ENCODE measurements at places on chromosomes 3 and 15.

GRCh38 chr15:45523166-45523460 is 558 bp upstream of the SLC30A4 start:
- DNase-seq, result no peak

DNA sequence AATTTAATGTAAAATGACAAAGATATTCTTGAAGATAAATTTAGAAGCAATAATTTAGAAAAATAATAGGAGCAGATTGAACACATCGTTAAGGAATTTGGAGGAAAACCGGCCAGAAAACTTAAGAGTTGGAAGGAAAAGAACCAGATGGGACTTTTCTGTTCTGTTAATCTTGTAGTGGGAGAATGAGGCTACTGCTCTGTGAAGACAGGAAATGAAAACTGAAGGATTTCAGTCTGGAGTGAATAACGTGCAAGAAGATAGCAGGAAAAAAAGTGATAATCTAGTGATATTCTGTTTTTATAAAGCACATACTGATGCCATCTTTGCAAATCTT is 74.2 kb downstream of the DPPA2 start:
- no peak for DNase-seq

GRCh38 chr3:169894110-169894509 is 17.3 kb upstream of the SAMD7 start:
- DNase-seq, result no peak

DNA sequence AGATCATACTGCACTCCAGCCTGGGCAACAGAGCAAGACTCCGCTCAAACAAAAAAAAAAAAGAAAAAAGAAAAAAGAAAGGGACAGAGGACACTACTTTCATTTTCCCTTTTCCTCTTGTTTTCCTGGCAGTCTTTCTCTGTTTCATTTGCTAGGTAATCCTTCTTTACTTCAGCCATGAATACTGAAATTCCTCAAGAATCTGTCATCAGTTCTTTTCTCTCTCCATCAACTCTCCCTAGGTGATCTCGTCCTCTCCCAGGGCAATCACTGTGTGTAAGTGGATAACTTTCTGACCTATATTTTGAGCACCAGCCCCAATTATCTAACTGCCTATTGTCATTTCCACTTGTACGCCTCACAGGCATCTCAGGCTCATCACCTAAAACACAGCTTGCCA is 51.5 kb downstream of the TTC23 start:
- no peak for DNase-seq

GRCh38 chr15:42602501-42602900 is 27.1 kb downstream of the STARD9 start:
- no peak for DNase-seq

DNA sequence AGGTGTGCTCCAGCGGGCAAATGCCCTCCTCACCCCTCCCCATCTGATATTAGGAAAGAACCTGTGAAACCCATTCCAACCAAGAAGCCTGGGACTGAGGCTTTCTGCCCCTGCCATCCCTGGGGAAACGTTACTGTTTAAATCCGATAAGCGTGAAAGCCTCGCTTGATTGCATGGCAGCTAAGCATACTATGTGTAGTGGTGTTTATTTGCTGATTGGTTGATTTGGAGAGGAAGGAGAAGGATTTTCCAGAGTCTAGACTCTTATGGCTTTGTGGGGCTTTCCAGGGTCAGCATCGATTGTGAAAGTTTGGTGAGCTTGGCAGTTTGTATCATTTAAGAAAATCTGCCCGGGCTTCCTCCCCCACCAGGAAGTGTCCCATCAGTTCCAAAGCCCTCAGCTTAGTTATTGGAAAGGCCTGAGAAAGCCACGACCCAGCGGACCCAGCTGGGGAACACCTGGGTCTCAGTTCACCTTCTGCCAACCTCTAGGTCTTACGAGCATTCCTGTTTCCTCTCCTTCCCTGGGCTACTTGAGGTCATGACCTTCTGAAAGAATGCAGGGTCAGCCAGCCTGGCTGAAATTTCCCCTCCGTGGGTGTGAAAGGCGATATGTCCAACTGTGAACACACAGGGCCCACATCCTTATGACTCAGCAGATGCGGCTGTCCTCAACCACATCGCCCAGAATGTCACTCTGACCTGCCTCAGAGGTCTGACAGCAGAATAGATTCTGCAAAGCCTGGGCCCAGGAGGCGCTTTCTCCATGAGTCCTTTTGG is 62.8 kb upstream of the HERC1 start:
- DNase-seq, result no peak

DNA sequence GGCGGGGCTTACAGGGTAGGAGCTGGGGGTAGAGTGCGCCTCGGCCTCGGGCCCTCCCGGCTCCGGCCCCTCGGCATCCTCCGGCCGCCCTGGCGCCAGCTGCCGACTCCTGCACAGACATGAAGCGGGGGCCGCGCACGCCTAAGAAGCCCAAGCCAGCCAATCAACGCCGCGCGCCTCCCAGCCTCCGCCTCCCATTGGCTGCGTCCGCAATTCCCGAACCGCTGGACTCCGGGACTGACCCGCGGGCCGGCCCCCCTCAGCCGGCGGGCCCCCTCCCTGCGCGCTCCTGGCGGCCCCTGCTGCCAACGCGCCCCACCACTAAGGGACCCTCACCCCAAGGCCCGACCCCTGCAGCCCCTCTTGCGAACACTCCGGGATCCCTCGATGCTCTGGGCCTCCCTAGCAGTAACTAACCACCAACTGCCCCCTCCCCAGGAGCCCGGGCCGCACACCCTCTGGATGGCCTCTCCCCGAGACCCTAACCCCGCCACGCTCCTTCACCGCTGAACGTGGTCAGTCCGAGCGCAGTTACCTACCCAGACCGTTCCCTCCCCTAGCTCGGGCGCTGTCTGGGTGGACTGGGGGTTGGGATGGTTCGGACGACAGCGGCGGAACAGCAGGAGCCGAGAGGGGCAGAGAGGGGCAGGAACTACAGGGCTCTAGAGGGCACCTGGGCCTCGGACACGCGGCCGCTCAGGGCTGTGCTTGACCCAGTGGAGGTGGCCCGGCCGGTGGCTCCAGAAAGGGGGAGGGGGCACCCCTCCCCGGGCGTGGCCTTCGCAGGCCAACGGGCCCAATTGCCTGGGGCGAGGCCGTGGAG is 5.0 kb downstream of the GATA2 start:
- no peak for DNase-seq

DNA sequence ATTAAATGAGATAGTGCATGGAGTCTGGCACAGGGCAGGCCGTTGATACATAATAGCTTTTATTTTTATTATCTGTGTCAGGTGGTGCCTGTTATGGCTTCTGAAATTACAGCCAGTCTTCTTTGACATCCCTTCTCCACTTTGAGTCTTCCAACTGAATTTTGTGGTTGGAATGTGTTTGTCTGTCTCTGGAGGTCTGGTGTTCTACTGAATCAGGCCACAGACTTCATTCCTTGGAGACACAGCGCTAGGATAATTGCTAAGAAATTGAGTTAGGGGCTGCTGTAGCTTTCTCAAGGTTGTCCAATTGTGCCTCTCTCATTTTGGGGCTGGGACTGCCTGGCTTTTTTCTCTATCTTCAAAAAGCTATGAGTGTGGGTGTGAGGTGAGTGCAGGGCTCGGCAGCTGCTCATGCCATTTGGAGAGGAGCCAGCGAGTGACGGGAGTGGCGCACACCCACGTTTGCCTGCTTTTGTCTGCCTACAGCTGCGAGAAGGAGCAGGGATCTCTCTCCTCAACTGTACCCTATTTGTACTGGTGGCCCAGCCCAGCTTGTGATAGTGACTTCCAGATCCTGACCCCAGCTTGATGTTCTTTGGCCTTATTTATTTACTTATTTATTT is 49.8 kb upstream of the SYN2 start:
- no peak for DNase-seq

DNA sequence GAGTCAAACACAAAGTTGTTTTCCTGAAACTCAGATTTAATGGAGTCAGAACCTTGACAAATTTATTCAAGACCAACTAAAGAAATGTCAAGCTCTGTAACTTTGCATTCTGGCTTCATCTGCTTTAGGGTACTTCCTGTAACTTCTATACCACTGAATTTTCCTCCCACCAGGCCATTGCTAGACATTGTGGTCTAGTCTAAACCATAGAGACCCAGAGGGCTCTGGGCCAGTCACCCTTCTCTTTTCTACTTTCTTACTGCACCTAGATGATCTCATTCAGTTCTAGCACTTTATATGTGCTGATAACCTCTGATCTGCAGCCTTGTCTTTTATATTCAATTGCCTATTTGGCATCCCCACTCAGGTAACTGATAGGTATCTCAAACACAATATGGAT is 2.8 kb upstream of the OR5K1 start:
- no peak for DNase-seq

DNA sequence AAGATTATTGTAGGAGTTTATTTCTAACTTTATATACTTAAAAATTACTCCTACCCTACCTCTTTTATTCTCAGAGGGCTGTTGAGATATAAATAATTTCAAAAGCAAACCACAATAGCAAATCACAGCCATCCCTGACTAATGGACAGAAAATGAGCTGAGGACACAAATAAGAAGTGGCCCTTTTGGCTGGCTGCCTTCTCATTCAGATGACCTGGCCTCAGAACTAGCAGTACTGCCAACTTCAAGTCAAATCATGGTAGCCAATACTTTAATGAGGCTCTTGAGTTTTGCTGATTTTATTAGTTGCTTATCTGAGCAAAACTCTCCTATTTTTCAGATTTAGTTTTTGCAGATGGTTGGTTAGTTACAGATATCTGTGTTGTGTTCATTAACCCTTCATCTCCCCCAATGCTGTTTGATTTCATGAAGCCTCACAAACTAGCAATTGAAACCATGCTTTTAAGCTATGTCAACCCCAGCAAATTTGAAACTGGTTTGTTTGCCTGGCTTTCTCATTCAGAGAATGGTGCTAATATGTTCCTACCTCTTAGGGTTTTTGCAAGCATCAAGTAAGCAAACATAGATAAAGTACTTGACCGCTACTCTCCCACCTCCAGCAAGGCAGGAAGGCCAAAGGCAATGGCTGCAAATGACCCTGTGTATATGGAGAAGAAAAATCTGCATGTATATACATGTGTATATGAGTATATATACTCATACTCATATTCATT is 73.4 kb upstream of the HACD2 start:
- no peak for DNase-seq

DNA sequence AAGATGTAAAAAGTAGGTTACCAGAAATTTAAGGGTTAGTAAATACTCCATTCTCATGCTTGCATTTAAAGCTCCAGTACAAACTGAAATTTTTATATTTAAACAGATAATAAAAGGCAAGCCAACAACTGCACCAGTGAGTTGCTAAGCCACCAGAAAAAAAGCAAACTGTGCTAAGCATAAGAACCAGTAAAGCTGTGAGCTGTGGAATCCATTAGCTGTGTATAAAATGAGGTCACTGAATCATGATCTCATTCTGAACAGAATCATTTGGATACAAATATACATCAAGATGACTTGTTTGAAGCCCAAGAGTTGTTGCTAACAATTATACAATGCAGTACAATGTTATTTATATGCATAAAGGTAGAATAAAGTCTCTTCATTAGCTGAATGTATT is 1312.2 kb downstream of the SI start:
- DNase-seq, result no peak

DNA sequence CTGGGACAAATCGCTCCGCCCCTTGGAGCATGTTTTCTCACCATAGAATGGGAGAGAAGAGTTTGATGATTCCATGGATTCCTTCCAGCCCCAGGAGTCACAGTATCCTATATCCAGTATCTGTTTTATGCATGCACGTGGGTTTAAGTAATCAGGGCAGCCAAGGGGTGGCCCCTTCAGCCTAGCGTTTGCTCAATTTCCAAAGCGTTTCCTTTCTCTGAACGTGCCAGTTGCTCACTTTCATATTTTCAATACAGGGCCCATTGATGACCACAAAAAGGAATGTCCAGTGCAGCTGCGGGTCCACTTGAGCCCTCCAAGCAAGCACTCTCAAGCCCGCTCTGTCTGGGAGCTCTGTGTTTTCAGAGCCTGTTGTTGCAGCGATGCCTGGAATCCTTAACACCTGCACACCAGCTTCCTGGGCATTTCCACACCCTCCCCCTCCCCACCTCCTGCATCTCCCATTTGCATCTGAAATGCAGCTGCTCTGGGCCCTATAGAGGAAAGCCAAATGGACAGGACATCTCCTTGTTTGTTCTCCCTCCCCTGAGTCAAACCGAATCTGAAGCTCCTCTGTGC is 164.3 kb upstream of the LPP start:
- peak; percentile 73 for DNase-seq

GRCh38 chr15:43105077-43105736 is 631 bp downstream of the UBR1 start:
- DNase-seq, result no peak

DNA sequence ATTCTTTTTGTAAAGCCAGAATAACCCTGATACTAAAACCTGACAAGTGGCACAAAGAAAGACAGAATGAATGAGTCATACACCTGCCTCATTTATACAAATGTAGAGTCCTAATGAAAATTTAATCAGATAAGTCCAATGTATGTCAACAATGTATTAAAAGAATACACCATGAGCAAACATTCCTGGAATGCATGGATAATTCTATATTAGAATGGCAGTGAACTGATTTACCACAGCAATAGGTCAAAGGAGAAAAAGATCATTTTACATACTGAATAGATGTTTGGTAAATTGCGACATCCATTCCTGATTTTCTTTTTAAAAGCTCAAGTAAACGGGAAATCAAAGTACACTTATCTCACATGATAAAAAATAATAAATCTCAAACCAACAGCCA is 11.2 kb upstream of the LOXL1 start:
- DNase-seq, result no peak

DNA sequence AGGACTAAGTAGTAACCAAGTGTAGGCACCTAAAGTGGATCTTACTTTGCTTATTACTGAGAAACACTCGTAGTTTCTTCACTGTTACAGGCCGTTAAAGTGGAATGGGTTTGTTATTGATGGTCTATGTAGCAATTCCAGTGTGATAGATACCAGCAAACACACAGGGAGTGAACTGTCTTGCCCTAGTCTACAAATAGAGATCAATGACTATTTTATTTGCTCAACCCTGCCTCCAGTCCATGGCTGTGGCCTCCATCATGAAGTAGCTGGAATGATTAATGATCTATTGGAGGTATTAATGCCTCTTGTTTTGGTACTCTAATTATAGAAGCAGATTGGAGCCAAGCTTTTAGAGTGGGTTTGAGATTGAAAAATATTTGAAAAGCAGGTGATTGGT is 362.7 kb upstream of the AZI2 start:
- DNase-seq, result no peak

DNA sequence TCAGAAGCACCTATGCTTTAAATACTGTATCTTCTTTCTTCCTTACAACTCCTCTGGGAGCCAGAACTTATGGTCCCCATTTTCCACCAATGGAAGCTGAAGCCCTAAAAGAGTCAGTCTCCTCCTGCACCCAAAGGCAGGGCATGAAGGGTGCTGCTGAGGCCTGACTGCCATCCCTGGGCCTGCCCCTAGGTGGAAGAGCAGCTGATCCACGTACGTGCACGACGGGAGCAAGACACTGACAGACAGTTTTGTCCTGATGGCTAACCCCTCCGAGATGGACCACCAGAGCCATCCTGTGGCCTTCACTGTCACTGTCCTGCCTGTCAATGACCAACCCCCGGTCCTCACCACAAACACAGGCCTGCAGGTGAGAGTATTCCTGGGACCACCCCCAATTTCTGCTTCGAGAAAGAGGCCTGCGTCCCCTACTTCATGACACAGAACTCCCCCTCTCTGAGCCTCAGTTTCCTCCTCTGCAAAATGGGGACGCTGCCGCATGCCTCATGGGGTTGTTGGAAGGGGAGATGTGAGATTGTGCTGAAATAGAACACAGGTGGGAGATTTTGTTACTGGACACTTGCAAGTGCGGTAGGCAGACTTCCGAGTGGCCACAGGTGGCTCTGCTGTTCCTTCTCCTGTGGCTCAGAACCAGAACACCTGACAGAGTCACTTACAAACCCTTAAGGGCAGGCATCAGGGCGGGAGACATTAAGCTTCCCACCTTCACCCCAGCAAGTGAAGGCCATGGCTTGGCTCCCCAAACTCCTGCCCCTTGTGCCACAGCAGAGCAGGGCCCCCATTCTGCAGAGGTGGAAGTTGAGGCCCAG is 175.4 kb downstream of the TBC1D2B start:
- DNase-seq, result no peak
